Stimulated activated CD4-positive, alpha-beta T cell treated with anti-CD3 and anti-CD28 coated beads, Interleukin-1b, Interleukin-23, amount 100 ng/mL, for 1 hour (primary cell): ENCODE measurements at places on chromosomes 5 and 9.

- DNase-seq = no peak
Observed at GRCh38 chr9:99362321-99362720, 140.2 kb downstream of the SEC61B start.

GRCh38 chr5:83917261-83917908 lies 196.7 kb upstream of the HAPLN1 start:
- no peak for DNase-seq

- DNase-seq = no peak
Observed at GRCh38 chr9:83629433-83630104, 6.6 kb downstream of the IDNK start.

DNA sequence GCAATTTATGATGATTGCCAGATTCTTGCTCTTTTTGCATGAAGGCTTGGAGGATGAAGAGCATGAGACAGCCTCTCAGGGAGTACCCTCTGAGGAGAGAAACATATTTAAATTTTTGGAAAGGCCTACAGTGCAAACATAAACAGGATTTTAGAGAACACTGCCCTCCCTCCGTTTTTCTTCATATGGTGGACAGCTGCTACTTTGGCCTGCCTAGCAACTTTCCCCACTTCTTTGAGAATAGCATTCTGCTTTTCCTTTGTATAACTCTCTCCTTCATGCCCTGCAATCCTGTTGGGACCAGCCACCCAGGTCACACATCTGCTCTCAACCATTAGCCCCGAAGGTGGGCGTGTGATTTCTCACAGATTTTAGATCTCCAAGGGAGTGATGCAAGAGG lies 20.5 kb upstream of the TXN start:
- DNase-seq = no peak

DNA sequence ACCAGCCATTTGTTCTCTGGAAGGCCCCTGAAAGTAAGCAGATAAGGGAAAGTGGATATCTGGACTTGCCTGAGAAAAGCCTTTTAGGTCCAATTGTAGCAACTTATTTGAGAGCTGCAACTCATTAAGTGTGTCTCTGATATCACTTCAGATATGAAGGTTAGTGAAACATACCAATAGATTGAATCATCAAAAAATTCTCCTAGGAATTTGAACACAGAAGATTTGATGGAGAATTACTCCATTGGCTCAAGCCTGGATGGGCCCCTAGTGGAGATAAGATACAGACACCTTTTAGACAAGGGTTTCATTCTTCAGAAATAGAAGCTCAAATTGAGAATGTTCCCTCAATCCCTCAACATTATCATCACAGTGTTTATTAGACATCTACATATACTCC lies 356.7 kb downstream of the NDUFS4 start:
- DNase-seq = no peak

DNA sequence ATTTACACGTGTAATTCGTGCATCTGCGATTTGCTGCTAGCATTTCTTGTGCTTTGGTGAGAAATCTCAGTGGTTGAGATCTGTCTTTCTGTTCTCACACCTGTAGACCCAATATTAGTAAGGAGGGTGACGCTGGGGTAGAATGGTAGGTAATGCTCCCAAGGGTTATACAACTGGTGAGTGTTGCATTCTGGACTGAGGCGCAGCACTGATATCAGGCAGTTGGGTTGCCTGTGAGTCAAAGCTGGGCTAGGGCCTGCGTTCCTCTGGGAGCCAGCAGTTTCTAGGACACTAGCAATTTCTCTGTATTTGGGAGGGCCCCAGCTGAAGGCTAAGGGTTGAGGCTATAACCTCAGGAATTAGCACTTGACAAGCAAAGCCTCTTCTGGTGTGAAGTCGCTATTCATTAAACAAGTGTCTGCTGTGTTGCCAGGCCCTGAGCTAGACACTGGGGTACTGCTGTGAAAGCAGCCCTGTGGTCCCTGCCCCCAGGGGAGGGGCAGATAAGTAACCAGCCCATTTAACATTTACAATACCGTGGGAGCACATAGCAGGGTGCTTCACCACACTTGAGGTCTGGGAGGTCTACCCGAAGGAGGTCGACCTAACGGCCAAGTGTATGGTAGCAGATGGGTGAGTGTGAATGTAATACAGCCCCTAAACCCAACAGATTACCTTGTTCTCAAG lies 28.7 kb downstream of the LARP1 start:
- DNase-seq = no peak

- no peak for DNase-seq
Observed at GRCh38 chr5:65861830-65862241, 64.5 kb upstream of the ERBIN start.

DNA sequence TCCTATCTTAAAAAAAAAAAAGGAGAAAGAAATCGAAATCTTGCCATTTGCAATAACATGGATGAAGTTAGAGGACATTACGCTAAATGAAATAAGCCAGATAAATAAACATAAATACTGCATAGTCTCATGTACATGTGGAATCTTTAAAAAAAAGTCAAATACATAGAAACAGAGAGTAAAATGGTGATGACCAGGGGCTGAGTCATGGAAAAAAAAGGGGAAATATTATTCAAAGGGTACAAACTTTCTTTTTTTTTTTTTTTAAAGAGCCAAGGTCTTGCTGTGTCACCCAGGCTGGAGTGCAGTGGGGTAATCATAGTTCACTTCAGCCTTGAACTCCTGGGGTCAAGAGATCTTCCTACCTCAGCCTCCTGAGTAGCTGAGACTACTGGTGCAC lies 310.1 kb downstream of the ZNF608 start:
- no peak for DNase-seq

GRCh38 chr9:86921151-86921923 lies 26.0 kb downstream of the GAS1 start:
- no peak for DNase-seq

- DNase-seq = no peak
Observed at GRCh38 chr9:99491408-99492158, 269.5 kb downstream of the SEC61B start.

GRCh38 chr9:77587851-77588250 lies 60.3 kb downstream of the GNA14 start:
- DNase-seq = no peak

DNA sequence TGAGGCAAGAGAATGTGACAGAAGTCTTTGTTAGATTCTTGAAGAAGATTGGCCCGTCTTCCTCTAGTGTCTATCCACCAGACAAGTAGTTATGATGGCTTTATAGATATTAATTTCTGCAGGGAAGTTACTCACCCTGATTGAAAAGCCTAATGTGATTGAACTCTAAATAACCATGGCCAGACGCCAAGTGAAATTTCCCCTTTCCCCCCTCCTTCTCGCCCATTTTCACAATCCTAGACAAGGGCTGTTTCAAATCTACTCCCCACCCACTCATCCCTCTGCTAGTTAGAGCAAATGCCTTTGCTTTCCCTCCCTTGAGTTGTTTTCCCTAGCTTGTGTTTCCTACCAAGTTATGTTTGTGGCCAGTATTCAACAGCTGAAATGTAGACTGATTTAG lies 182.5 kb downstream of the TMEM167A start:
- DNase-seq = no peak

- DNase-seq = no peak
Observed at GRCh38 chr9:136541179-136541578, 4.7 kb downstream of the NOTCH1 start.

DNA sequence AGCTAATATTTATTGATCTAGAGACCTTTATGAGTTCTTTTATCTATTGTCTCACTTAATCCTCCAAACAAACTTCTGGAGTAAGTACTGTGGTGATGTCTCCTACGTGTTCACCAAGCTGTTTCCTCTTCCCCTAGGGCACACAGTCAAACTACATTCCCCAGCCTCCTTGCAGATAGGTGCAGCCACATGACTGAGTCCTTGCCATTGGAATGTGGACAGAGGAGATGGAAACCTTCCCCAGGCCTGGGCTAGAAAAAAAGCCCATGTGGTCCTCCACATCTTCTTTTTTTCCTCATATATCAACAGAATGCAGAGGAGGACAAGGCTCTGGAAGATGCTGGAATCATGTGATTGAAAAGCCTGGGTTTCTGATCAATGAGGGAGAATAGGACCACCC lies 88.0 kb downstream of the ANKRD55 start:
- DNase-seq = no peak

DNA sequence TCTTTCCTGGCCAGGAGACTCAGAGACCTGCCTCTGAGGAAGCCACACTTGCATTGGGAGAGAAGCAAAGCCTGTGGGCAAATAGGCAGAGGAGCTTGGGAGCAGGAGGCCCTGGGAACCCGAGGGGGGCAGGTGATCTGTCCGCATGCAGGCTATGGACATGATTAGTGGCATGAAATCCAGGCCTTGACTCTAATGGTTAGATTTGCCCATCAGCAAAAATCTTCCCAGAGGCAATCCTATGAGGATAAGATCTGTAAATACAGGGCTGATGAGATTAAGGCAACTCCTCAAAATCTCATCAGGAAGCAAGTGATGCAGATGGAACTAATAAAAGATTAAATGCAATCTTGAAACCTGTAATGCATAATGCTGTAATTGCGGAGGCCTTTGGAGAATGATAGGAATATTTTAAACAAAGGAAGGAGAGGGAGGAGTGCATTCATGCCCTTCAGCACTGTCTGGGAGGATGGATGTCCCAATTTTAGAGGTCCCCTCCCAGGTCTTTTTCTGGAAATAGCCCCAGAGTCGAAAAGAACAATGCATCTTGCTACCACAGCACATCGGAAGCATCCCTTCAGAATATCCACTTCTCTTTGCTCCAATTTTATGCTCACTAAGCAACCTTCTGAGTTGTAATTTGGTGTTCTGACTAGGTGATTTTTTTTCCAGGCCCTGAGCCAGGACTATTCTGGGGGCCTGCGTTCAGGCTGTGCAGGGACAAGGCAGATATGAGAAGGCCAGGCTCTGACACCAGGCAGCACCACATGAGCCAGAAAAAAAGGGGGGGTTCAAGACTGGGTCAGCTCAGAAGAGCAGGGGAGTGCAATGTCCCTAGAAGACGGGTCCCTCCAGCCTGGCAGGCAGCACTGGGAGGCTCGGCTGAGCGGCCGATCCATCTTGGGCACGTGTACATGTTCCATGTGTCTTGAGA lies 66.5 kb downstream of the MED10 start:
- DNase-seq = no peak

GRCh38 chr9:107816561-107817021 lies 327.0 kb upstream of the KLF4 start:
- DNase-seq = no peak
